ENCODE measurements at places on chromosomes 11 and 22.

DNA sequence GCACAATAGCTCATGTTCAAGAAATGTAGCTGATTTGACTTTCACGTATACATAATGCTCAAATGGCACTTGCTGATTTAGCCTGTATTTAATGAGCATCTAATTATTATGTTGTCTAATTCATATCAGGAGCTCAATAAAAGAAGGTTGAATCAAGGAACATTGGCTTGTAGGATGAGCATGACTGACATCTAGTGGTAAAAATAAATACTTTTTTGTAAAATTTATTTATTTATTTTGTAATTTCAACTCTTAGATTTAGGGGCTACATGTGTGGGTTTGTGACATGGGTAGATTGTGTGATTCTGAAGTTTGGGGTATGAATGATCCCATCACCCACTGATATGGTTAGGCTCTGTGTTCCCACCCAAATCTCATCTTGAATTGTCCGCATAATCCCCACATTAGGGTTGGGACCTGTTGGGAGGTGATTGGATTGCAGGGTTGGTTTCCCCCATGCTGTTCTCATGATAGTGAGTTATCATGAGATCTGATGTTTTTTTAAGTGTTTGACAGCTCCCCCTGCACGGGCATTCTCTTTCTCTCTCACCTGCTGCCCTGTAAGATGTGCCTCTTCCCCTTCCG lies 1.7 kb upstream of the OR52E5 start:
- DNase-seq, result no peak

DNA sequence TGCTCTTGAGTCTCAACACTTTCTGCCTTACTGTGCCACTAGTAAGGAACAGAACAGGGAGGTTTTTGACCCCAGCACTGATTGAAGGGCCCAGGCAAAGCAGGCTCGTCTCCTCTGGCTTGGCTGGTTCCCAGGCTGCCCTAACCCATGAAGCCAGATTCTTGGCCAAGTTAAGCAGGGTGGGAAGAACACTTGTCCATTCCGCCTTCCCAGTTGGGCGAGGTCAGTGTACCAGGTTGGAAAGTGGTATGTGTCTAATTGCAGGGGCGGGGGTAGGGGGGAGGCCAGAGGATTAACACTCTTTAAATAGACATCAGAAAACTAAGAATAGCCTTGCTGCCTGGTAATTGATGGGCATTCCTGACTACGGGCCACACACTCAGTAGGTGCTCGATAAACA lies 14.4 kb downstream of the TIMP3 start:
- no peak for DNase-seq

GRCh38 chr11:78752494-78752893 lies 177.8 kb upstream of the NARS2 start:
- no peak for DNase-seq

DNA sequence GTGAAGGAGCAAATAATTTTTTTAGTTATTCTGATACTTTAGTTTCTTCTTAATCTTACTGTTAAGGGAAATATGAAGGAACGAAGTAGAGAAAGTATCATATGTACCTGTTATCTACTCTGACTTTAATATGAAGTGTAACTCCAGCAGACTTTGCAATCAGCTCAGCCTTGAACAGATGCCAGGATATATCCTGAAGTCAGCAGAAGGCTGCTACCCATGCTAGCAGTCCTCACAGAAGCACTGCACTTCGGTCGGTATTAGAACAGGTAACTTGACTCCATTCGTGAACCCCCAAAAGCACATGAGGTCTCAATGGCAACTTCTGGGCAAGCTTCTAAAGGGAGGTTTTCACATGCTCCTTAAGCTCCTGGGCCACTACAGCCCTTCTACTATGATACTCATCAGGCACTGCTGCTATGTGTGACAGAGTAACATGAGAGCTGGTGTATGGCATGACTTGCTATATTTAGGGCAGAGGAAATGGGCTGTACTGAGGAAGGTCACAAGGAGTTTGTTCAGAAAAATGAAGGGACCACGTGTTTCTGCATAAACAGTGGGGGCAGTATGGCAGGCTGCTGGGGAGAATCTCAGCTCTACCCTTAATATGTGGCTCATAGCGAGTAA lies 344.1 kb downstream of the SOX6 start:
- DNase-seq, result no peak

GRCh38 chr11:132060567-132060966 lies 690.2 kb downstream of the NTM start:
- no peak for DNase-seq

- DNase-seq, result no peak
Measured at GRCh38 chr11:70131606-70132190, 53.6 kb downstream of the ANO1 start.

DNA sequence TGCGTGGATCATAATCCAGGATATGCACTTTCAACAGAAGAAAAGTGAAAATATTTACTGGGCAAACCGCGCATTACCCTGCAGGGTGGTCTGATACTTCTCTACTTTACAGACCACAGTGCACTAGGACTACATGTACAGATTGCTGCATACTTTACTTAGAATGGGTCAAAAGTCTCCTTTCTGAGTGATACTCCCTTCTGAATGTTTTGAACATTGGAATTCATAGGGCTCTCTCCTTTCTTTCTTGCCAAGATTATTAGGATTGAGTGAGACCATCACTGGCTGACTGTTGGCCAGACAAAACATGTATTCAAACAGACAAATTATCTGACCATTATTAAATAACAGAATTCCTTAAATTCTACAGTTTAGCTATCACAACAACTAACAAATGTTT lies 6.6 kb upstream of the FIBIN start:
- DNase-seq, result no peak

GRCh38 chr11:69554849-69555248 lies 73.4 kb downstream of the LINC01488 start:
- DNase-seq, result no peak

- no peak for DNase-seq
Measured at GRCh38 chr11:13324141-13324540, 46.6 kb downstream of the BMAL1 start.

GRCh38 chr11:117903505-117904382 lies 25.5 kb downstream of the TMPRSS13 start:
- DNase-seq, result no peak

- DNase-seq, result no peak
Measured at GRCh38 chr11:75565221-75565814, 3.3 kb downstream of the SERPINH1 start.

DNA sequence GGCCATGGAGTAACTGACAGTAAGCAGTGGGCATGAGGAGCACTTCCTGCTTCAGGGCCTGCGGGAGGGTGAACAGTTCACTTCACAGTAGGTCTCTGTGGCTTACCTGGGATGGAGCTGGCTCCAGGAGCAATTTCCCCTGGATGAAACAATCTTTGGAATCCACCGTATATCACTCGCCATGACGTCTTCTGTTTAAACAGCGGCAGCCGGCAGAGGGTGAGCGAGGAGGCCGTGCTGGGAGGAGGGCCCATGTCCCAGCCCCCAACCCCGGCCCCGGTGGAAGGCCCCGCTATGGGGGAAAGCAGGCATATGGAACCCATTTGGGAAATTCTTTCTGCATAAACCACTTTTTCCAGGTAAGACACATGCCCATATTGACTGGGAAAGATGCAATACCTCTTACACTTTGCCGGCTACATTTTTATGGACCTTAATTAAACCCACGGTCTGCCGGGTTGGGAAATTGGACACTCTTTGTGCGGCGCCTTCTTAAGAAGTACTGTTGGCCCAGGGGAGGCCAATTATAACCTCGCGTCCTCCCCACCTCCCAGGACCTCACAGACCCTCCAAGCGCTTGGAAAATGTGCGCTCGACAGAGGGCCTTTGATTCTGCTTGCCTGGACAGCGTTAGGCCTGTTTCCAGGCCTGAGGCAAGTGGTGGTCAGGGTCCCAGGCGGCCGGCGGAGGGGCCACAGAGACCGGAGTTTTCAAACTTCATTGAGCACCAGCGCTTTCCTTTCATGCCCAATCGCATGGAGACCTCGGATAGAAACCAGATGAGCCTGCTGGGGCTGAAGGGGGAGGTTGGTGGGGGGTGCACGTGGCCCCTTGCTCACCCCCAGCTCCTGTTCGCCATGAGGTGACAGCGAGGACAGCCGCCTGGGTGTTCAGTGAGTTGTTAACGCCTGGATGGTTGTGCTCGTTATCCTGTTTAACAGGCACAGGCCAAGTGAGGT lies 40.4 kb downstream of the SMIM38 start:
- DNase-seq, result no peak

DNA sequence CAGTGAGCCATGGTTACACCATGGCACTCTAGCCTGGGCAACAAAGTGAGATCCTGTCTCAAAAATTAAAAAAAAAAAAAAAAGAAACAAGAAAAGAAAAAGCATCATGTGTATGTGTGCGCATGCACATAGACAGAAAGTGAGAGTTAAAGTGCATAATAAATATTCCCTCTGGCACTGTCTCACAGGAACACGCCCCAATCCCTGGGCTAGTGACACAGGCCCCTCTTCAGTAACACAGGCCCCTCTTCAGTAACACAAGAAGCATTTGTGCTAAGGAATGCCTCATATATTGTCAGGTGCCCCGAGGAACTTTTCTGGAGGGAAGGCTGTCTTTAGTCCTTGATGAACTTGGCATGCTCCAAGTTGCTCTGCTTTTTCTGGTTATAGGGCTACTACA lies 57.5 kb downstream of the RPL27A start:
- no peak for DNase-seq

DNA sequence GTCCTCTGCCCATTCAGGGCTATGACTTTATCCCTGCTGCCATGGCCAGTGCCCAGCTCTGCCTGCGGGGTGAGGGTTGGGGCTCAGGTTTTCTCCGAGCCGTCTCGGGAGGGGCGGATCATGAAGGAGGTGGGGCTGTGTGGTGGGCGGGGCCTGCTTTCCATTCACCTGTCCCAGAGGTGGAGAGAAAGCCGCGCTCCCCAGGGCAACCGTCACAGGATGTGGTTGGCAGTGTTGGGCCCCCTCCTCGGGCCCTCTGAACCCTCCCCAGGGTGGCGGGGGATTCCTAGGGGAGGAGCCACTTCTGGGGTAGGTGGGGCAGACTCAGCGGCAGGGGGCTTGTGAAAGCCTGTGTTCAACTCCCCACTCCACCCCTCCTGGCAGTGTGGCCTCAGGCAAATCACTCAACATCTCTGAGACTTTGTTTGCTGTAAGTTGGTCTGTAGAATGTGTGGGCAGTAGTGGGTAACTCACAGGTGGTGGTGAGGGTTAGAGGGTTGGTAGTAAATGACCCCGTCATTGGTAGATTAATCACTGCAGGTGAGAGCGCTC lies 50.3 kb downstream of the CD6 start:
- DNase-seq, result no peak

- DNase-seq, result no peak
Measured at GRCh38 chr11:16841984-16842383, 103.5 kb downstream of the C11orf58 start.

DNA sequence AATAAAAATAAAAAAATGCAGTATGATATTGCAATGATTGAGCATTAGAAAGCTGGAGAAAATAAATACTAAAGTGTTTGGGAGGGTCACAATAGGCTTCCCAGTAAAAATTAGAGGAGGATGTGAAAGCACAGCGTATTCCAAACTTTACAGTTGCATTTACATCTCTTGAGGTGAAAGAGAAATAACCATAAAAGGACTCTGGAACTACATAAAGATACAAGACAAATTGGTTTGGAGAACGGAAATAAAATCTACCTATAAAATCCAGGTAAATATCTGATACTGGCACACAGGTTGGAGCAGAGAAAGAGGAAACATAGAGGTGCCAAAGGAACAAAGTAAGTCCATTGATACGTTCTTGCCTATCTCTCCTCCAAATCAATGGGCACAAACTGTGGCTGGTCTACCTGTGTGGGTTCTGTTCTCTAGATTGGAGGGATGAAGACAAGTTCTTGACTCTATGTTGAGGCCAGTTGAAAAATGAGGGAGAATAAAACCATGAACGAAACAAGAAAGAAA lies at the start of gene MS4A12:
TSS of gene MS4A12 (plus strand) at position 291 of the 522 bp plus-strand sequence. CDS start 4,541 bp downstream, outside the sequence.
- no peak for DNase-seq

- no peak for DNase-seq
Measured at GRCh38 chr22:17842386-17842785, 68.1 kb upstream of the BID start.

GRCh38 chr11:118574636-118575035 lies 2.4 kb downstream of the ARCN1 start:
- no peak for DNase-seq

- no peak for DNase-seq
Measured at GRCh38 chr11:77179681-77180080, 51.6 kb downstream of the MYO7A start.

- DNase-seq, result no peak
Measured at GRCh38 chr11:95776859-95777258, 12.7 kb downstream of the FAM76B start.

- no peak for DNase-seq
Measured at GRCh38 chr11:128694618-128695481, 978 bp downstream of the FLI1 start.

DNA sequence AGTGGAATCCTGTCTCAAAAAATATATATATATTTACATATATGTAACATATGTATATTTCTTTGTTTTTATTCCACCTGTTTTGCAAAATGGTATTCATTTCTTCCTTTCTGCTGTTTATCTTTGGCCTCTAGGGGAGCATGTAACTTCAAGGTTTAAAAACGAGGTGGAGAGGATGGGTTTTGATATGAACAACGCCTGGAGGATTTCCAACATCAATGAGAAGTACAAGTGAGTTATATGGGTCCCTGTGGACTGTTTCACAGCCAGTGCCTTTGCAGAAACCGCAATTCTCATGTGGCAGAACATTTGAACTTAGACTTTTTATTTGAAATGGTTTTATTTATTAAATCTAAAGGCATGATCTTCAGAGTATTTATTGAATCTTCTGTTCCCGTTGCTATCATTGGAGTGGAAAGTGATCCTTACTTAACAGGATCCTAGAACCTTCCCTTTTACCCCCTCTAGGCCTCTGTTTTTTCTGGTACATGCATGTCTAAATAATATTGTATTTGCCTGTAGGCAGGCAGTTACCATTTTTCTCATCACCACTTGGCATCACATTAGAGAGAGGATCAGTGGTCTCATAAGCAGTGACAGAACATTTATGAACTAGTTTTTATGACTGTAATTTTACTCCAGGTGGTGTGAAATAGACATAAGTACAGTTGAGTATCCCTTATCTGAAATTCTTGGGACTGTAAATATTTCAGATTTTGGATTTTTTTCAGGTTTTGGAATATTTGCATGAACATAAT lies 81.5 kb upstream of the HORMAD2 start:
- no peak for DNase-seq

GRCh38 chr22:45891021-45891421 lies 85.9 kb downstream of the WNT7B start:
- no peak for DNase-seq

DNA sequence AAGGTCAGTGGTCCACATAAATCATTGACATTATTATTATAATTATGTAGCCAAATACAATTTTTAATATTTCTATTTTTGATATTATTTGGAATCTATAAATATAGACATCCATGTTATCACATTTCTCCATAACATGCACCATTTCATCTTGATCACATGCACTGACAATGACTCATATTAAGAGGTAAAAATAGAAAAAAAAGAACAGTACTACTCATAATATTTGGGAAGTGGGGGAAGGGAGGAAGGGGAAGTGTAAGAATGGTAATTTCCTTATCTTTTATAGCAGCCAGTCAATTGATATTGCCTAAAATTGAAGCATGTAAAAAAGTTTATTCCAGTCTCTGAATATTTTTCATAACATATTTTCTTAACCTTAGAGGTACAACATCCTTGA lies 72.3 kb downstream of the ADM start:
- DNase-seq, result no peak
